ENCODE measurements at places on chromosomes 2 and 18. TPM values are rescaled to one million over a fixed set of nuclear protein-coding genes. Genes with fewer than 3 reads are reported as not detected.

The CMPK2 gene
- 134 TPM for total RNA-seq

- no peak for DNase-seq
Measured at GRCh38 chr18:78447211-78447610, 532.4 kb upstream of the SALL3 start.

The RBM44 gene
- total RNA-seq, result 0.02 TPM

DNA sequence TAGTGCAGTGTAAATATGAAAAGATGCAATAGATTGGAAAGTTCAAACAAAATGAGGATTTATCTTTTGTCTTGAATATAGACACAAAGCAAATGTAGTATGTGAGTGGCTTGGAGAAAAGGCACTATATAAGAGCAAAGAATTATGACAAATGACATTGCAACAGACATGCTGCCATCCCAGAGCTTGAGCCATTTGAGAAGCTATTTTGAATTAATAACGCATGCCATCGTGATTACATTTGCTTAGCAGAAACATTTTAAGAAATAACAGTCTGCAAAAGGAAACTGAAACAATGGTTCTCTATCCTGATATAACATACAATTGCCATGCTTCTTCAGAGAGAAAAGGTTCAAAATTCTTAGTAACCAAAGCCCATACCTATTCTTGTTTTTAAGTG is 677.1 kb downstream of the ZEB2 start:
- DNase-seq, result no peak

DNA sequence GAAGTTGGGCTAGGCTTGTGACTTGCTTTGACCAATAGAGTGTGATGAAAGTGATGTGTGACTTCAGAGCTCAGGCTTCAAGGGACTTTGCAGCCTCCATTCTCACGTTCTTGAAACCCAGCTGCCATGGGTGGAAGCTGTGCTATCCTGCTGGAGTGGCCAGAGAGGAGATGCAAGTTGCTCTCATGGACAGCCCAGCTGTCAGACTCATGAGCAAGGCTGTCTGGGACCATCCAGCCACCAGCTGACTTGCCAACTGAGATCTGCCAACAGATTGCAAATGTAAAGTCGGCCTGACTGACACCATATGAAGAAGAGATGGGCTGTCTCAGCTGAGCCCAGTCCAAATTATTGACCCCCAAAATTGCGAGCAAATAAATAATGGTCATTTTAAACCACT is 226.4 kb upstream of the CXCR4 start:
- no peak for DNase-seq

DNA sequence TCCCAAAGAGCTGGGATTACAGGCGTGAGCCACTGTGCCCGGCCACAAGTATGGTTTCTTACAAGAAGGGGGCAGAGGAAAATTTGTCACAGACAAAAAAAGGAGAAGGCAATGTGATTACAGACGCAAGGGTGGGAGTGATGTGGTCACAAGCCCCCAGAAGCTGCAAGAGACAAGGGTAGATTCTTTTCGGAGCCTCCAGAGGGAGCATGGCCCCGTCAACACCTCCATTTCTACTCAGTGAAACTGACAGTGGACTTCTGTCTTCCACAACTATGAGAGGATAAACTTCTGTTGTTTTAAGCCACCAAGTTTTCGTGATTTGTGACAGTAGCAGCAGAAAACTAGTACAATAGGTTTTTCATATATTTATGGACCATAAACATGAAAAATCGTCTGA is 2.1 kb upstream of the TCF7L1 start:
- DNase-seq, result peak; percentile 12

GRCh38 chr2:72837171-72837570 is 11.3 kb upstream of the EXOC6B start:
- DNase-seq, result peak; percentile 54

The CTAGE1 gene
- total RNA-seq, result not detected

The UGT1A9 gene
- 0.07 TPM for total RNA-seq

GRCh38 chr2:45595721-45596435 is 15.2 kb downstream of the SRBD1 start:
- DNase-seq, result peak; percentile 78

The TMEM169 gene
- not detected for total RNA-seq

- DNase-seq, result no peak
Measured at GRCh38 chr18:74613381-74613780, 15.7 kb downstream of the ZNF407 start.

GRCh38 chr18:63258749-63259566 is 60.6 kb downstream of the BCL2 start:
- DNase-seq, result no peak

GRCh38 chr2:125092276-125093009 is 1067.4 kb downstream of the CNTNAP5 start:
- no peak for DNase-seq

DNA sequence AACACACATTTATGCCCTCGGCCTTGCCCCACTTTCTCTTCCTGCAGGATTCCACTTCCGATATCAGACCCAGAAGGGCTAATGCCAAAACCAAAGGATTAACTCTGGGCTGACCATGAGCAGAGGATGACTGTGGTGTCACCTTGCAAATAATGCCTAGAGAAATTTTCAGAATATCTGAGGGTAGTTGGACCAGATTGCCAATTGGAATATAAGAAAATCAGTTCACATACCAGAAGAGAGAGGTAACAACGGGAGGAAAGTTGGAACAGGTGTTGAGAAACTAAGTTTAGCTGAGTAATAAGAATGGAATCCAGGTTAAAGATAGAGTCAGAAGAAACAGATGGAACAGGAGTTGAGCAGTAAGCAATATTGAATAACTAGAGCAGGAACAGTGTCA is 232.7 kb upstream of the UBE2E3 start:
- DNase-seq, result peak; percentile 31

The LRRTM1 gene
- total RNA-seq, result not detected

GRCh38 chr2:230904856-230905447 is 20.1 kb downstream of the GPR55 start:
- no peak for DNase-seq

- no peak for DNase-seq
Measured at GRCh38 chr2:166803373-166804000, 84.8 kb upstream of the XIRP2 start.

The MAP4K4 gene
- total RNA-seq, result 37.6 TPM

GRCh38 chr2:182372661-182373060 is 54.2 kb downstream of the PDE1A start:
- peak; percentile 95 for DNase-seq

- DNase-seq, result peak; percentile 61
Measured at GRCh38 chr18:63850020-63850419, 37.5 kb upstream of the SERPINB2 start.

The PDE1A gene
- total RNA-seq, result 3.7 TPM

GRCh38 chr2:173026479-173026878 is 49.2 kb upstream of the MAP3K20 start:
- DNase-seq, result no peak

- DNase-seq, result peak; percentile 81
Measured at GRCh38 chr18:48827291-48828193, 123.2 kb downstream of the SMAD7 start.

- DNase-seq, result no peak
Measured at GRCh38 chr18:65761636-65762295, 11.0 kb downstream of the CDH7 start.

The EVX2 gene
- not detected for total RNA-seq

The DSC2 gene
- total RNA-seq, result not detected

The DHRS9 gene
- total RNA-seq, result not detected
